ENCODE measurements at places on chromosomes 3 and 15. TPM values are rescaled to one million over a fixed set of nuclear protein-coding genes. Genes with fewer than 3 reads are reported as not detected.

DNA sequence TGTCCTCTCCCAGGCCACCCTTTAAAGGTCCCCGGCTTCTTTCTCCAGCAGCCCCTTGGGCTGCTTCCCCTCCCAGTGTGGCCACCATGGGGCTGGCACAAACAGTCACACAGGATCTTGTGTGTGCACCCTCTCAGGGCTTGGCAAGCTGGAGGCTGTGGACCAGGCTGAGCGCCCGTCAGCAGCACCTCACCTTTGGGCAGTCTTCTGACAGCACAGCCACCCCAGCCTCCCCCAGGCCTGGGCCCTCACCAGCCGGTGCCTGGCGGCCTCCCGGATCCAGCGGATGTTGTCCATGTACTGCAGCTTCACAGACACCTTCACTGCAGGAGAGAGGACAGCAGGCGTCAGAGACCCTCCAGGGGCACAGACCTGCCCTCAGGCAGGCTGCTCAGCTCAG, 20.1 kb upstream of the ZXDC start:
- no peak for DNase-seq

DNA sequence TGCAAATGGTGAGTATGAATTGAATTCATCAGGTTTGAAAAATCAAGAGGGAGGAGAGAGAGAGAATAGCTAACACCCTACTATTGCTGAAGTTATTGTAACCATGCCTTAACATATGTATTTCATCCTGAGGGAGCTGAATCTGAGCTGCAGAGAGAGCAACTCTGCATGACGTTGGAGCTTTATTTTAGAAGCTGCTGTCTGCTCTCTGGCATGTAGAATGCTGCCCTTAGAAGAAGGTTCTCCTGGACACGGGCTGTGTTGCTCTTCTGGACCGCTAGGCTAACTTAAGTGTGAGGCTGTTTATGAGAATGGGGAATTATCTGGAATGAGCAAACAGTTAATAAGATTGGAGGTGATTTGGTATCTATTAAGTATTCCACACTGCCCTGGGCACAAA, 814.6 kb downstream of the AGBL1 start:
- no peak for DNase-seq

GRCh38 chr15:69824075-69824876, 273.4 kb downstream of the TLE3 start:
- DNase-seq = no peak

GRCh38 chr15:74783072-74783807, 1.4 kb downstream of the CSK start:
- no peak for DNase-seq

DNA sequence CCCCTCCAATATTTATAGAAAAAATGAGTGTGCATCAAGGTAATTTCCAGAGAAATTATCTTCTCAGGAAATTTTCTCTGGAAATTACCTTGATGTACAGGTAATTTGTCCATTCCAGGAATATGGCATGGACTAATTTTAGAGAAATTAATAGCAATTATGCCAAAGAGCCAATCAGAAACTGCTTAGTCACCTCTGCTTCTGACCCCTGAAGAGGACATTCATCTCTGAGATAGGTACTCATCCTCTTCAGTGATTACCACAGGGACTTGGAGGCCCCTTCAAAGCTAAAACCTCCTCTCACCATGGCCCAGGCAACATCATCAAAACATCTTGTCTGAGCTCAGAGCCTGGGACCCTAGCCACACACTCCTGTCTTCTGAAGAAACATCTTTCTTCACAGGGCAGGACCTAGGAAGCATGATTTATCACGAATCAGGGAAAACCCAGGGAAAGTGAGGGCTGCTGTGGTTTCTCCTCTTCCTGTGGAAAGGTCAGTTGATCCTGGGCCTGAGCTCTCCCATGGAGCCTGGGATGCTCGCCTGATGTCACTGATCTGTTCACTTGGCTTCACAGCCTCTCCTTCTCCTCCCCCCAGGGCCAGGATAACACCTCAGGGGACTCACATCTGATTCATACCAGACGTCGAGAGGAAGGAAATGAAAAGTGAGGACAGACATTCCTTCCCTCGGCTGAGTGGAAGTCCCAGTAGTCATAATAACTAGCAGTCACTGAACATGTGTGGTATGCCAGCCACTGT, 210.5 kb downstream of the DTWD1 start:
- no peak for DNase-seq

- no peak for DNase-seq
Observed at GRCh38 chr3:73719861-73720260, 95.1 kb upstream of the PDZRN3 start.

- no peak for DNase-seq
Observed at GRCh38 chr3:45460361-45460760, 72.0 kb downstream of the LARS2 start.

LRRC31 gene
- polyA plus RNA-seq = not detected

- no peak for DNase-seq
Observed at GRCh38 chr15:79653533-79653932, 221.4 kb downstream of the MINAR1 start.

DNA sequence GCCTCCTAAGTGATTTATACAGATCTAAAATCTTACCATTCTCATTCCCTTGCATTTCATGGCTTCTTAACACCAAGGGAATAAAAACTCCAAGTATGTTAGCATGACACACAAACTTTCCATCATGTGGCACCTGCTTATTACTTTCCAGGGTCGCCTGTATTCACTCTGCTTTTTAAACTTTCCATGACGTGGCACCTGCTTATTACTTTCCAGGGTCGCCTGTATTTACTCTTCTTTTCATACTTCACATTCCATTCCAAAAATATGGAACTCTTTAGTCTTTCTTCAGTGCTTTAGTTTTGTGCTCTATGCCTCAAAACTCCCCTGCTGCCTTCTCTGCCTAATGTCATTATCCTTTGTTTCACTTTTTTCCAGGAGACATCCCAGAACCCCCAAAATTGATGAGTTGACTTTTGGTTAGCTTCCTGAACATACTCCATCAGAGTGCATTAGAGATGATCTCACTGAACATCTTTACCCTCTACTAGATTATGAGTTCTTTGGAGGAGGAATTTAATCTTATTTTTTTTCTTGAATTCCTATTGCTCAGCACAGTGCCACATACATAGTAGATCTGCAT, 47.0 kb downstream of the CALML4 start:
- no peak for DNase-seq

DNA sequence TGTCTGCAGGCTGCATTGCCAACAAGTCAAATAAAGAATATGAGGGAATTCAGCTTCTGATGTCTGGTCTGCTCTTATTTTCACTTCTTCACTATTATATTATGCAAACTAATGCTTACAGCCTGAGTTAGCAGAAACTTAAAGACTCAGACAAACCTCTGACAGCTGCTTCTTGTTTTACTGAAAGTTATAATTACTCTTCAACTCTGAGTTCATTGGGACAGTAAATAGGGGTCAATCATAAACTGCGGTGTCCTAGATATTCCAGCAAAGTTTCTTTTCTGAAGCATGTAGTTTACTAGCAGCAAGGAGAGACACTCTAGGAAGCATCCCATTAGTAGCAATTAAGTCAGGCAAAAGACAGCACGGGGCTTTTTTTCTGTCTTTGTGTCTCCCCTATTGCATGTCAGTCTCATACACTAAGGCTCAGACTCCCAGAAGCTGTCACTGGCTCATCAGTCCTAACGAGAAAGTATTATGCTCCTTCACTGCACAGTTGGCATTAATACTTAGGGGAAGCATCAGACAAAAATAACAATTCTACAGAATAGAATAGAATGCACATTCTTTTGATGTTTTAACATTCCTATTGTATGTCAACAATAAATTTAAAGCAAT, 1060.8 kb downstream of the ROBO1 start:
- DNase-seq = no peak

DNA sequence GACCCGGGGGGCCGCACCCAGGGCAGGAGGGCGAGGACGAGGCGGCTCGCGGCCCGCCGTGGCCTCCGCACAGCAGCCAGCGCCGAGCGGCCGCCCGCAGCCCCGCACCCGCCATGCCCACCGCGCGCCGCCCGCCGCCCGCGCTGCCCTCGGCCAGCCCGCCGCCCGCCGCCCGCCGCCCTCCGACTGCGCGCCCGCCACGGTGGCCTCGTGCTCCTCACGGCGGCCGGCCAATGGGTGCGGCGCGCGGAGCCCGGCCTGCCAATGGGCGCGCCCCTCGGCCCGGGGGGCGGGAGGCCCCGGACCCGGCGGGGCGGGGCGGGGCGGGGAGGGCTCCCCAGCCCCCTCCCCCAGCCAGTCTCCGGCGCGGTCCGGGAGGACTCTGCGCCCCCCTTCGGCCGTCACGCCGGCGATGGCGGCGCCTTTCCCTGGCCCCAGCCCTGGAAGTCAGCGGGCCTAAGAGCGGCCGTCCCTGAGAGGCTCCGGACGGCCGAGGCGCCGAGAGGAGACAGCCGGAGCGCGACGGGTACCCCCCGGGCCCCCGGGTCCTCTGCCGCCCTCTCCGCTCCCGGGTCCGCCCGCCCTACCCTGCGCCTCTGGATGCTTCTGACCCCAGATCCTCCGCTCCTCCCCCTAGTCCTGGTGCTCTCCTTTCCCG, at the start of gene NT5DC2:
TSS of gene NT5DC2 (minus strand) at position 235 of the 658 bp plus-strand sequence. CDS start at position 115, 120 bp downstream.
- no peak for DNase-seq

CRTC3 gene
- polyA plus RNA-seq = 16.4 TPM

DNA sequence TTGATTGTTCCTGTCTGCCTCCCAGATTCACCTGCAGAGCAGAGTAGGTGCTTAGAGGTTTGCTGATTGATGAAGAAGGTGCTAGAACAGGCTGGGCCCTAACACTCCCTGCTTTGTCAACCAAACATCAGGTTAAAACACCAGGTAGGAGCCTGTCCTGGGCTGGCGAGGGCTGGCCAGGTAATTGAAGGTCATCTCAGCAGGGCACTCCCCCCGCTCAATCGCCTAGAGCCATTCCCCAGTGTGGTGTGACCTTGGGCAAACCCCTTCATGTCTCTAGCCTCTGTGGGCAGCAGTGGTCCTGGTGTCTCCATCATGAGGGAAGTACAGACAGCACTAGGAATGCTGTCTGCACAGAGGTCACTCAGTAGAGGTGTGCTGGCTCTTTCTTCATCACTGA, 88.3 kb downstream of the KLF15 start:
- DNase-seq = no peak

GRCh38 chr3:55507808-55508207, 20.7 kb upstream of the WNT5A start:
- no peak for DNase-seq

Measured in GM12878 (cell line).